ENCODE measurements at places on chromosomes 11 and 22.

GRCh38 chr11:64317961-64318765 is at the start of gene PRDX5:
PRDX5 (plus strand) TSS chr11:64318121; CDS start chr11:64318216, 95 bp downstream.
- DNase-seq = peak; percentile 99

DNA sequence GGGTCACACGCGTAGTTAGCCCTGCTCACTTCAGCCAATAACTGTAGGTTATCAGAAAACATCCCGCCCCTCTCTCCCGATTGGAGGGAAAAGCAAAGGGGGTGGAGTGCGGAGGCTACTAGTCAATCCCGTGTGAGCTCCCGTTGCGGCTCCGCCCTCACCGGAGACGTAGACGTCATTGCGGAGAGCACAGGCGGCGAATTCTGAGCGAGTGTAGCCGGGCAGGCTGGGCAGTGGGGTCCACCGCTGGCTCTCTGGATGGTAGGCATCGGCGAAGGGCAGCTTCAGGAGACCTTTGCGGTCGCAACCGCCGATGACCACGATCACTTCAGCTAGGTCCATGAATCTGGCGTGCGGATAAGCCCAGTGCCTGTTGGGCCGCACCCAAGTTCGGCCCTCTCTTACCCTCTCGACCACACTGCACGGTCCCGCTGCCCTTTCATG is 4.7 kb downstream of the KLHL35 start:
- DNase-seq = peak; percentile 95

DNA sequence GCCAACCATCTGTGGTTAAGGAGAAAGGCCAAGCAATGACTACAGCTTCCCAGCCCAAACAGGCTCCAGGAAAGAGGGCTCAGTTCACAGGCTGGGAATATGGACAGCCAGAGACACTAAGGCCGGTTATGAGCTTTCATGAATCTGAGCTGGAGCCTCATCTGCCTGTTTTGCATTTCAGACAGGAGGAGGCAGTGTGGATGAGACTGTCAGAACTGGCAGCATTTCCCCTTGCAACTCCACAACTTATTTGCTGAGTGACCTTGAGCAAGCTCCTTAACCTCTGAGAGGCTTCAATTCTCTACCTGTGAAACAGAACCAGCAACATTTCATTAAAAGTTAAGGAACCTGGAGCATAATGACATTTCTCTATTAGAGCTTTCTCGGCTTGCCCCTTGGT is 264.0 kb downstream of the ETS1 start:
- peak; percentile 43 for DNase-seq

- DNase-seq = no peak
Observed at GRCh38 chr11:12544986-12545775, 129.0 kb upstream of the TEAD1 start.

- DNase-seq = peak; percentile 84
Observed at GRCh38 chr22:41021613-41022454, 70.6 kb upstream of the EP300 start.
